ENCODE measurements at places on chromosomes 5 and 9.

GRCh38 chr9:116337015-116337414, 183.4 kb downstream of the PAPPA start:
- peak; percentile 7 for DNase-seq

DNA sequence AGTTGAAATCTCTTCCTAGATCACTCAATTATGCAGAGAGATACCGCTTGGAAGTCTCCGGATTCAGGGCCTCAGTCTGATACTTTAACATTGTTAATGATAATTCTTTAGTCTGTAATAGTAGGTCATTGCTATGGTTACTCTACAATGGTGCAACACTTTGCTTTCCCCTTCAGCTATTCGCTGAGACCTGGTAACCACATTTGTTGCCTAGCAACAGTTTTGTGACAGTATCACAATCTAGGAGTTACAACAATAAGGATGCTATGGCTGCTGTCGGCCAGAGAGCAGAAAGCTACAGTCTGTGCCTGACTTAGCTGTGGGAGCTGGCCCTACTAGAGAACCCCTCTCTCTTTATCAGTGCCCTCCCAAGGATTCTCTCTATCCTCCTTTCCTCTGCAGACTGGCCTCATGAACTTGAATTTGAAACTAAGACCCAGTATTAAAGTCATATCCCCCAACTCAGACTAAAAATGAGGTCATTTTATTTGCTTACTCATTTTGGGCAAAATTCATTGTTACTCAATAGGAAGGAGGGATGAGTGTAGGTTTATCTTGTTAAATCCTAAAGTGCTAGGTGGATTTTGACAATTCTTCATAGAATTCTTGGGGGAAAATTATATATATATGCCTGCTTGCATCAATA, 39.3 kb downstream of the NR2F1 start:
- peak; percentile 57 for DNase-seq

GRCh38 chr9:124257844-124258606, at the start of gene NEK6:
TSS of gene NEK6 (plus strand) at chr9:124257949. CDS start at chr9:124301965, 44,016 bp downstream.
- no peak for DNase-seq

GRCh38 chr5:1174122-1174936, 27.1 kb upstream of the SLC6A19 start:
- peak; percentile 91 for DNase-seq

GRCh38 chr5:73485715-73486114, 12.5 kb upstream of the BTF3 start:
- DNase-seq = no peak

- no peak for DNase-seq
These were observed 237.5 kb downstream of the CHSY3 start for GRCh38 chr5:130141659-130142320.

All from NCI-H510A treated with DMSO at 0.1 percent for 48 hours (cell line).